Thyroid gland (tissue), 4 donors: ENCODE measurements at places on chromosomes 7 and 10. TPM values are rescaled to one million over a fixed set of nuclear protein-coding genes. Genes with fewer than 3 reads are reported as not detected.

Gene FEZF1
- not detected for total RNA-seq

Gene ACTR3C
- total RNA-seq, result 17.9 TPM

DNA sequence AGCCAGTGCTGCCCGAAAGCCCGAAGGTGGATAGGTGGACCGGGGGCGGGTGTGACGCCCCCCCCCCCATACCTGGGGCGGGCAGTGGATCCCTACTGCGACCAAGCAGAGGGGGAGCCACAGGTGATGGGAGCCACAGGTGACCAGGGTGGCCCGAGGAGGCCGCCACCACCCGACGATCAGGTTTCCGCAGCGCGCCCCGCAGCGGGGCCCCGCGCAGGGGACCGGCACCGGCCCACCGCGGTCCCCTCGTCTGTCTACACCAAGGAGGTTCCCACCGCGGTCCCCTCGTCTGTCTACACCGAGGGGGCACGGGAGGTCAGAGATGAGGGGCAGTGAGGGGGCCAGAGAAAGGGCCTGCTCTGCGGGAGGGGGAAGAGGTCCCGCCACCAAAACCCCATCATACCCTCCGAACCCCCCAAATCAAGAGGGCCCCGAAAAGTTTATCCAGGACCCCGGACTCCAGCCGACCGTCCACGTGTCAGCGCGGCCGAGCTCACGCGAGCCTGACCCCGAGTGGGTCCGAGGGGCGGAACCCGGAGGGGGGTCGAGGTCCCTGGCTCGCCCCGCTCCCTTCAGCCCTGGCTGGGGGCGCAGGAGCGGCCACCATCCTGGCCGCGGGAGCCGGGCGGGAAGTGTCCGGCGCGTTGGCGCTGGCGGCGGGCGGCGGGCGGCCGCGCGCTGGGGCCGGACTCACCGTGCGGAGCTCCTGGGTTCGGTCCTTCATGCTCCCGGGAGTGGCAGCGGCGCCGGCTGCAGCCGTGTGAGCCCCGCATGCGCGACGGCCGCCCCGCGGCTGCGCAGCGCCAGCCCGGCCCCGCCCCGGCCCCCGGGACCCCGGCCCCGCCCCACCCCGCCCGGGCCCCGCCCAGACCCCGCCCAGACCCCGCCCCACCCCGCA lies at the start of gene STX1A:
STX1A (minus strand) TSS at position 765 of the 901 bp plus-strand sequence; CDS start at position 727, 38 bp downstream.
- no peaks in the 10 kb centered on the region for H3K27me3 ChIP-seq
- peak within 1 kb of the TSS; percentile 88 for H3K4me3 ChIP-seq
- H3K4me1 ChIP-seq, result peaks cover 29% of the 10 kb centered on the region
- H3K36me3 ChIP-seq, result no peaks in the 10 kb centered on the region
- no peak within 1 kb of the TSS for H3K27ac ChIP-seq
- peak; percentile 70 for DNase-seq

DNA sequence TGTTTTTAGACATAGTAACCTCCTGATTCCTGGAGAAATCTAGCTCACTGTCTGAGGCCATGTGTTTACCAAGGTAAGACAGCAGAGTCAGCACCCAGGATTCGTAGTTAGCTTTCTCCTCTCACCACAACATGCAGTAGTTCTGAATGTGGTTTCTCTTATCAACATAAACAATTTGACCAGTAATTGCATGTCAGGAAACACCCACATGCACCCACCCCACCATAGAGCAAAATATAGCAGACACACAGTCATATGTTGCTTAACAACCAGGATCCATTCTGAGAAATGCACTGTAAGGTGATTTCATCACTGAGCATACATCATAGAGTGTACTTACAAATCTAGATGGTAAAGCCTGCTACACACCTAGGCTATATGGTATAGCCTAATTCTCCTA lies 1004.0 kb downstream of the ANKRD7 start:
- H3K36me3 ChIP-seq, result no peaks in the 10 kb centered on the region
- no peak overlapping the region for H3K27ac ChIP-seq
- no peaks in the 10 kb centered on the region for H3K27me3 ChIP-seq
- H3K4me1 ChIP-seq, result no peaks in the 10 kb centered on the region
- DNase-seq, result no peak
- no peak overlapping the region for H3K4me3 ChIP-seq

Gene SEM1
- 147 TPM for total RNA-seq

GRCh38 chr7:82677493-82677892 lies 233.9 kb upstream of the CACNA2D1 start:
- no peak for DNase-seq
- H3K27me3 ChIP-seq, result no peaks in the 10 kb centered on the region
- H3K27ac ChIP-seq, result no peak overlapping the region
- no peaks in the 10 kb centered on the region for H3K4me1 ChIP-seq
